ENCODE measurements at places on chromosomes 5 and 9. TPM values are rescaled to one million over a fixed set of nuclear protein-coding genes. Genes with fewer than 3 reads are reported as not detected.

DNA sequence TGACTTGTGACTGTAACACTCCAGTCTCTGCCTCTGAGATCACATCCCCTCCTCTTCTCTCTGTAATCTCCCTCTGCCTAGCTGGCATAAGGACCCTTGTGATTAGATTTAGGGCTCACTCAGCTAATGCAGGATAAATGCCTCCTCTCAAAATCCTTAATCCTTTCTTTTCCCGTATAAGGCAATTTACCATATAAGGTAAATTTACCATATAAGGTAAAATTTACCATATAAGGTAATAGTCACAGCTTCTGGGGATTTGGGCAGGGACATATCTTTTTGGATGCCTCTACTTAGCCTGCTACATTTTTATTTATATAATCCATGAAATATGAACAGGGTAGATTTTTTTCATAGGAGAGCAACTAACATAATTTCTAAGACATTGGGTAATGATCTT is 318.0 kb upstream of the PUM3 start:
- H3K36me3 ChIP-seq = no peaks in the 10 kb centered on the region
- DNase-seq = no peak
- no peak overlapping the region for H3K27ac ChIP-seq
- no peak overlapping the region for H3K4me3 ChIP-seq
- H3K4me1 ChIP-seq = no peaks in the 10 kb centered on the region

The F2R gene
- 4.6 TPM for total RNA-seq

DNA sequence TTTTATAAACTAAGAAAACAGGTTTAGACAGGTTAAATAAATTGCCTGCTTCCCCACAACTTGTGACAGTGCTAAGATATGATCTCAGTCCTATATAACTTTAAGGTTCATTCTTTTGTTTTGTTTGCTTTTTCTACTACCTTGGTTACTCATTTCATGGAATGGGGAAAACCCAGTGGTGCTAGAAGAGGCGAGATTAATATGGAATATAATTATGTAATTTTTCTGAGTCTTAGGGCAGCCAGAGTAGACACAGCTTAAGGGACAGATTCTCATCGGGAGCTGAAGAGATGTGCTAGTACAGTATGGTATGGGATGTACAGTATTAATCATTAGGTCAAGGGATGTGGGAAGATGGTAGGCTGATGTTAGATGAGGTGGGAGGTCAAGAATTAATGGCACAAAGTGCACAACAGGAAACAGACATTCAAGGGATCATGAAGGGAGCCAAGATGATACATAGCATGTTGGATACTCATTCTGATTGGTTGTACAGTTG is 6.2 kb downstream of the TRIM32 start:
- peaks cover 8% of the 10 kb centered on the region for H3K36me3 ChIP-seq
- no peaks in the 10 kb centered on the region for H3K27me3 ChIP-seq

The SLC2A8 gene
- total RNA-seq = 48.6 TPM

The SPINK1 gene
- 14.7 TPM for total RNA-seq

- H3K27me3 ChIP-seq = no peaks in the 10 kb centered on the region
- no peak for DNase-seq
- H3K4me1 ChIP-seq = no peaks in the 10 kb centered on the region
- H3K4me3 ChIP-seq = no peak overlapping the region
- no peaks in the 10 kb centered on the region for H3K36me3 ChIP-seq
- no peak overlapping the region for H3K27ac ChIP-seq
These were observed 61.3 kb upstream of the MEGF10 start for GRCh38 chr5:127229185-127229889.

The FAM114A2 gene
- 17.4 TPM for total RNA-seq

DNA sequence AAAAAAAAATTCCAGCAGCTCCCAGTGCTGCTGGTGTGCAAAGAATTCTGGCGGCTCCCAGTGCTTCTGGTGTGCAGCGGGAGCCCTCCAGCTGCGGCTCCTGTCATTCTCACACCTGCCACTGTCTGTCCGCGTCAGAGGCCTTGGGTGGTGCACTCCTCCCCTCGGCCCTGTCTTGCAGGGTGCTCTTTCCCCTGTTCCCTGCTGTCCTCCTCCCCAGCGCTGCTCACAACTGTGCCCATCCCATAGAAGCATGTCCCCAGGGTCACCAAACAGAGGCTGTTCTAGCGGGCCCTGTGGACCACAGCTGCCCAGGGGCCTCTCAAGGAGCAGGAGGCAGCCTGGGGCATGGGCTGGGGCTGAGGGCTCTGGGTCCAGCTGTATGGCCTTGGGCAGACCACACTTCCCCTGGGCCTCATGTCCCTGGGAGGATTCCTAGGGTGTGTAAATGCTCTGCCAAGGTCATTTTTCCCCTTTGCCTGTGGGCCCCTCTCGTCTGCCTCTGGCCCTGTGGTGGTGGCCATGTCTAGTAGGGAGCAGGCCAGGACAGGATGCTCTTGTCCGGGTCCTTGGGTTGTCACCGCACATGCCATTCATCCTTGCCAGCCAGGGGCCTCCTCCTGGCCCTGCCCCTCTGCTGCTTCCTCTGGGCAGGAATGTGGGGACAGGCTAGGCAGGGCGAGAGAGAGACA is 68.2 kb downstream of the PHF2 start:
- no peaks in the 10 kb centered on the region for H3K4me1 ChIP-seq
- peaks cover 27% of the 10 kb centered on the region for H3K36me3 ChIP-seq
- no peak for DNase-seq
- no peak overlapping the region for H3K4me3 ChIP-seq

The ARAP3 gene
- not detected for total RNA-seq

DNA sequence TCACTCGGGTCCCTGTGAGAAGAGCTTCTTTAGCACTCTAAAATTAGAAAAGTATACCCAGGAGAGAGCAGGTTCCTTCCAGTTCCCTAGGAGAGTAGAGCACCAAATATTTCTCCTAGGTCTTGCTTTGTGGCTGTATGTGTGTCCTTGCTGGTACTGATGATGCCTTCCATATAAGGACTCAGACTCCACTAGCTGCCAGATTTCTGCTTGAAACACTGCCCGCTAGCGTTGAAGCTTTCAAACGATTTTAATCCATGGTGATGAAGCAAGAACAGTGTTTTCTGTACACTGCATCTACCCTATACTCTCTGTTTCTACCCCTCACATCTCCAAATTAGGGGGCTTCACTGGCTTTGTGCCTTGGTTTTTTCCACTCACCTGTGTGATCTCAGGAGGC is 2.4 kb upstream of the SMC2 start:
- no peaks in the 10 kb centered on the region for H3K27me3 ChIP-seq
- peaks cover 31% of the 10 kb centered on the region for H3K4me1 ChIP-seq
- no peak overlapping the region for H3K4me3 ChIP-seq
- no peak overlapping the region for H3K27ac ChIP-seq
- peak; percentile 32 for DNase-seq

DNA sequence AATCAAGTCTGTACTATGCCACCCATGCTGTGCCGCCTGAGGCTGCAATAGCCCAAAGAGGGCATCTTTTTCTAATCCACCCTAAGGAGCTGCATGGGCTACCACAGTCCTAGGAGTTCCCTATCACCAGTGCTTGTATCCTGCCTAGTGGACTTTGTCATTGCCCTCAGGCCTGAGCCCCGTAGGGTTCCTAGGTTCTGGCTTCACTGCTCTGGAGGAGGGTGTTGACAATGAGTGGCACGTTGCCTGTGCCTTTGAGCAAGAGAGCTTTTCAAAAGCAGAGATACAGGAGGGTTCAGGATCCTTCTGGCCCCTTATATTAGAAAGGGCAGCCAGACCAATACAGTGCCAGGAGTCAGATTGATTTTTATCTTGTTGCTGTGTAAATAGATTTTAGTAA is 93.0 kb downstream of the PRDM6 start:
- H3K27ac ChIP-seq = no peak overlapping the region
- H3K4me1 ChIP-seq = no peaks in the 10 kb centered on the region
- no peak for DNase-seq
- no peaks in the 10 kb centered on the region for H3K27me3 ChIP-seq
- H3K36me3 ChIP-seq = no peaks in the 10 kb centered on the region

- peak overlapping the region; percentile 13 for H3K27ac ChIP-seq
- no peaks in the 10 kb centered on the region for H3K36me3 ChIP-seq
- H3K27me3 ChIP-seq = no peaks in the 10 kb centered on the region
- DNase-seq = peak; percentile 38
- no peak overlapping the region for H3K4me3 ChIP-seq
These were observed 150.1 kb downstream of the KDM4C start for GRCh38 chr9:6907772-6908381.

The TNFSF15 gene
- total RNA-seq = not detected

DNA sequence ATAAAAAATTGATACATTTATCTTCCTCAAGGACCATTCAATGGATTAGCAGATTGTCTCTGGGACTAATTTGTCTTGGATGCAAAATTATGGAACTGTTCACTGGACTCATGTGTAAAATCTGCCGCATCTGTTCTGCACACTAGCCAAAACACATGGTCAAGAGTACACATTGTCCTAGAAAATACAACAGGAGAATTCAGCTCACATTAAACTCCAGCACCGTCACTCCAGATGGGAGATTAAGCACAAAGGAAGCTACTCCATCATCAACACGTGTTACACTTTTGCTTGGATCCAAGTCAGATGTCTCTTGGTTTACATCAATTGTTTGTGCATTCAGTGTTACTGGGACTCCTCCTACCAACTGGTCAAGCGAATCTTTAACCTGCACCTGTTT is 28.8 kb downstream of the C5 start:
- H3K27me3 ChIP-seq = no peaks in the 10 kb centered on the region
- peaks cover 57% of the 10 kb centered on the region for H3K36me3 ChIP-seq
- no peak overlapping the region for H3K4me3 ChIP-seq
- no peak for DNase-seq
- H3K4me1 ChIP-seq = peaks cover 4% of the 10 kb centered on the region
- no peak overlapping the region for H3K27ac ChIP-seq

DNA sequence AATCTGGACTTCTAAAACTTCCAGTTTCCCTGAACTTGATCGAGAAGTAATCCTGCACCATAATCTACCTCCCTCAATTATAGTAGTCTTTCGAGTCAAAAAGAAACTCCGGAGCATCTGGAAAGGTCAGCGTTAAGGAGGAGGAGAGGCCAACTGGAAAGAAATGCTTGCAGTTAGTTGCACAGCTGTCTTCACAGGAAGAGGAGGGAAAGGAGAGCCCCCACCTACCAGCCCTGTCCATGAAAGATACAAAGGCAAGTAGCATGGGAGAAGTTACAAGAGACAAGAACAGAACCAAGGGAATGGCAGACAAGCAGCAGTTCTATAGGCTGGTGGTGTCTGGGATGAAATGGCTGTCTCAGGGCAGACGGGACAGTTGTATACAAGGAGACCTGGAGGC is 170.6 kb downstream of the RAB3C start:
- no peak overlapping the region for H3K4me3 ChIP-seq
- DNase-seq = no peak
- no peaks in the 10 kb centered on the region for H3K4me1 ChIP-seq
- H3K27me3 ChIP-seq = no peaks in the 10 kb centered on the region
- no peaks in the 10 kb centered on the region for H3K36me3 ChIP-seq
- no peak overlapping the region for H3K27ac ChIP-seq

GRCh38 chr5:60349891-60350415 is 350.0 kb downstream of the DEPDC1B start:
- peaks cover 9% of the 10 kb centered on the region for H3K4me1 ChIP-seq
- no peak overlapping the region for H3K27ac ChIP-seq
- H3K4me3 ChIP-seq = no peak overlapping the region
- H3K27me3 ChIP-seq = no peaks in the 10 kb centered on the region
- no peaks in the 10 kb centered on the region for H3K36me3 ChIP-seq

DNA sequence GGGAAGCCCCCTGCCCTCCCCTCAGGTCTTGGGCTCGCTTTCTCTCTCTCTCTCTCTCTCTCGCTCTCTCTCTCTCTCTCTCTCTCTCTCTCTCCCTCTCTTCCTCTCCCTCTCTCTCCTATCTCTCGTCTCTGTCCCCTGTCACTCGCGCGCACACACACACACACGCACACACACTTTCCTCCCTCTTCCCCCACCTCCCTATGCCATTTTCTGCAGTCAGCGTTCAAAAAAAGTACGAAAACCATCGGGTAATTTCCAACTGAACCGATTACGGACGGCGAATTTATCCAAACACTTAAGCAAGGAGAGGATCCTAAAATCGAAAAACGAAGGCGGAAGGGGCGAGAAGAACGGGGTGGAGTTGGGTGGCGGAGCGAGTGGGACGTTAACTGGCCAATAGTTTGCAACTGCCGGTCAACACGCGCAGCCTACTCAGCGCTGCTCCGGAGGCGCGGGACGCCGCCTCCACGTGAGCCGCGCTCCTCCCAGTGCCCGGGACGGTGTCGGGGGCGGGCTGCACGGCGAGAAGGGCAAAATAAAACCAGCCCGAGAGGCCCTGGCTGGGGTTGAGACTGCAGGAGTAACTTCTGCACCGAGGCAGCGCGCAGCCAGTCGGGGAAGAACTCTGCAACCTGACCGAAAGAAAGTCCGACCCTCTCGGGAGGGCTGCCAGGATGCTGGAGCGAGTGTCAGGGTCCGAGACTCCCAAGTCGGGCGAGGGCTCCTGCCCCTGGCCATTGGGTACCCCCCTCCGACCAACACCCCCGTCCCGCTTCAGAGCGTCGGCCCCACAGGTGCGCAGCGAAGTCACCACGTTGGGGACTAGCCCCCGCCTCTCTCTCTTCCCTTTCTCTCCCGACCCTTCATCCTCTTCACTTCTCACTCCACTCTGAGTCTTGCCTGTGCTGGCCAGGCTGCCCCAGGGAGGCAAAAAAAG is 24.9 kb upstream of the ELAVL2 start:
- no peak for DNase-seq
- no peak overlapping the region for H3K27ac ChIP-seq
- H3K4me3 ChIP-seq = no peak overlapping the region
- no peaks in the 10 kb centered on the region for H3K36me3 ChIP-seq

The PRDM9 gene
- not detected for total RNA-seq

The ARSI gene
- total RNA-seq = 17.6 TPM

DNA sequence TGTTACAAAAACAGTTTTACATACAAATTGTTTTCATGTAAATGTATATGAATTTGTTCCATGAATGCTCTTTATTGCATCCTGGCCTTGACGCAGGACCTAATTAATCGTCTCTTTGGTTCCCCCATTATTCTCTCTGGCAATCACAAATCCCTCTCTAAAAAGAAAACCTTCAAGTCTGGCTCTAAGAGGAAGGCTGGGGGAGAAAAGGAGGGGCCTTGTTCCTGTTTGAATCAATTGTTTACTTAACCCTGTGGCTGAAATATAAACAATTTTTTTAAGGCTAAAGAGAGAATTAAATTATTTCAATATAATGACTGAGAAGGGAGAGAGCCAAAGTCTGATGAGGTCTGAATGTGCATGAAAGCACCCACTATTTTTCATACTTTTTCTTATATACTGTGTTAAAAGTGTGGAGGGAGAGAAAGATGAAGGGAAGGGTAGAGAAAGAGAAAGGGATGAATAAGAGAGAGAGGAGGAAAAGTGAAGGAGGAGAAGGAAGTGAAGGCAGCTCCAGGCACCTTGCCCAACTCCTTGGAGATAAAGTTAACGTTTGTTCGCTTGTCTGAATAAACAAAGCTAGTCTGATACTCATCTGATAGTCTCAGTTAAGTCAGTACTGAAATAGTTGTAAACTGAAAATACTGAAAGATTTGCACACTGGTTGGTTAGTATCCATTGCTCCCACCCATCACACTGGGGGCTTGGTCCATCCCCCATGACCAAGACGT is 116.4 kb upstream of the SPDL1 start:
- no peak overlapping the region for H3K4me3 ChIP-seq
- no peaks in the 10 kb centered on the region for H3K36me3 ChIP-seq
- H3K4me1 ChIP-seq = no peaks in the 10 kb centered on the region
- no peaks in the 10 kb centered on the region for H3K27me3 ChIP-seq
- no peak for DNase-seq
- no peak overlapping the region for H3K27ac ChIP-seq

Data from HepG2 (cell line).